ENCODE measurements at places on chromosomes 1 and 21.

GRCh38 chr1:219444474-219444873 is 168.4 kb downstream of the ZC3H11B start:
- no peak for DNase-seq

DNA sequence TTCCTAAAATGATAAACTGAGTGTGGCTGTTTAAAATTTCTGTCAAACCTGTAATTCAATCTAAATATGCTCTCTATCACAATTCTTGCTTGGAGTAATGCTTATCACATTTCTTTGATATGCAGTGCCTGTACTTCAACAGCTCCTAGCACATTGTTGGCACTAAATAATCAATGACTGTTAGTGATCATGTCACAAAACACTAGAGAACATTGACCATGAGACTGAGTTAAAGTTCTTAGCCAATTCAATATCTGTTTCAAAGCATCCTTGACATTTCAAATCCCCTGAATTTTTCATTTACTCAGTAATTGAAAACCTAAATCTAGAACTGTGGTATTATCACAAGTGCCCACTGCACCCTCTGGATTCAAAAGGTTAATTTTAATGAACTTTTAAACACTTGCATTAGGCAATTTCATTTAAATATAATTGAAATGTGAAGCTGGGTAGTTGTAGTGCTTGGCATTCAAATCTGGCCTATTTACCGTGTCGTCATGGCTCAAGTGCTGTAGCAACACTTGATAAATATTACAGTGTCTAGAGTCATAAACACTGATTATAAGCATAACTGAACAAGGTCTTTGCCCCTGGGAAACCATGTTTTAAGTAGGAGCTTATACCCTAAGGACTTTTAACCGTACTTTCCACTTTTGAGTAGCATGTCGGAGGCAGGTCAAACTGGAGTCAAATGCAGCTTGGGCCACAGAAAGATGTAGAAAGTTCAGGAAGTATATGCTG is 143.6 kb downstream of the LRRC7 start:
- no peak for DNase-seq

DNA sequence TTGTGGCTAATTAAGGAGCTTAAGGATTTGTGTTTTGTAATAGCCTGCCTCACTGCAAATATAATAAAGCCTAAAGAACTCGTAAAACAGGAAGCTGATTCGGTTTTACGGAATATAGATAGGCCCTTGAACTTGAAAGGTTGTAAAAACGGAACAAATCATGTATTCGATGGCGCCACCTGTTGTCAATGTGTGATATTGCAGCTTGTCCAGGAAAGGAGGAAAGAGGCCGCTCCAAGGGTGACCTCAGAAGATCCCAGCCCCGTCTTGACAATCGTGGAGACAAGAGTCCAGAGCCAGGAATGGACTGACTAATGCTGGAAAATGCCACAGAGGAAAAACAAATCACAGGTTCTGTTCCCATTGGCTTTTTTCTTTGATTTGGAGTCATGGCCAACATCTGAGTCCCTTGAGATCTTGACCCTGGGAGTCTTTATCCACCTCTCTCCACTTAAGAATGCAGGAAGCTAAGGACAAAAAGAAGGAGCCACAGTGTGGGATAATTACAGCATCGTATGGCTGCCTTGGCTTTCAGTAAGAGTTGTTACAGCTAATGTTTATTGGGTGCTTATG is 7.0 kb upstream of the IGSF21 start:
- DNase-seq, result no peak

- no peak for DNase-seq
Observed at GRCh38 chr1:186188736-186189135, 186.3 kb downstream of the TPR start.

- DNase-seq, result no peak
Observed at GRCh38 chr1:150609732-150610131, 19.7 kb downstream of the ENSA start.

- no peak for DNase-seq
Observed at GRCh38 chr1:62434618-62435001, 2.2 kb upstream of the USP1 start.

DNA sequence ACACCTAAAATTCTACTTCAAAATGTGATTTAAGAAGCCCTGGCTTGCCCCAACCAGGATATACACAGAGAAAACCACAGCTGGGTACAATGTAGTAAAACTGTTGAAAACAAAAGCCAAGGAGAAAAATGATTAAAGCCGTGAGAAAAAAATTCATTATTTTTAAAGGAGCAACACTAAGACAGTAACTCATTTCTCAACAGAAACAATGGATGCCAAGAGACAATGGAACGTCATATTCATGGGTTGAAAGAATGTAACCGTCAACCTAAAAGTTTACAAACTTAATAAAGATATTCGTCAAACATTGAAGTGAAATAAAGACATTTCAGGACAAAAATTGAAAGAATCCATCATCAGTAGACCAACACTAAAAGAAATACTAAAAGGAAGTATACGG is 340.9 kb downstream of the KIF26B start:
- DNase-seq, result no peak

DNA sequence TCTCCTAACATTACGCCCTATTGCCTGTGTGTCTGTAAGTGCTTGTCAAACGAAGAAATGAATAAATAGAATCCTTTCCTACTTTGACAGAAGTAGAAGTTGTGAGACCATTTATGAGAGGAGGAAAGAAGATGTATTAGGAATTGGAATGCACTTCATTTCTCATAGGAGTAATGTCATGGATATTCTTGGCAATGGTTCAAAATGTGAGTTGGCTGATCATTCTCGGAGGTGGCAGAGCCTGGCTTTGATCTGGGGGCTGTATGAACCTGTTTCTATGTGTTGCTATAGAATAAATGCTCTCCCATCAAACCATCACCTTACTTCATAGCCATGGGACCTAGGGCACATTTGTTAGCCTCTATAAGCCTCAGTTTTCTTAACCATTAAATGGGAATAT is 10.1 kb upstream of the SERBP1 start:
- DNase-seq, result no peak

GRCh38 chr1:213107613-213108012 is 56.6 kb downstream of the RPS6KC1 start:
- no peak for DNase-seq

GRCh38 chr1:217059401-217059800 is 336.2 kb upstream of the ESRRG start:
- no peak for DNase-seq

GRCh38 chr1:76075877-76076276 is 1.3 kb downstream of the ST6GALNAC3 start:
- no peak for DNase-seq

DNA sequence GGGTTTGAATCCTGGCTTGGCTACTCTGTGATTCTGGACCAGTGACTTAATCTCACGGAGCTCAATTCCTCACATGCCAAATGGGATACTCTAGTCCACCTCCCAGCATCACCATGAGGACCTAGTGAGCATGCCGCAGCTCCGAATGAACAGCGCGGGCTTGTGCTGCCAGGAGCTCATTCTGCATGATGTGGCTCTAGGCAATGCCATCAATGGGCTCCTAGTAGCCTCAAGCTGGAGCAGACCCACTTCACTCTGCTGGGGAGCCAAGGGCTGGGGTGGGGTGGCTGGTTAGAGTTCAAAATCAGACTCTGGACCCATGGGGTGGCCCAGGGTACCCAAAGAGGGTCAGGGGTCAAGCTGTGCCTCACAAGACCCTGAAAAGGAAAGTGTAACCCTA is 41.5 kb downstream of the CDK18 start:
- DNase-seq, result no peak

- no peak for DNase-seq
Observed at GRCh38 chr1:227003165-227003564, 63.1 kb downstream of the COQ8A start.

GRCh38 chr1:101022294-101022693 is 3.3 kb downstream of the DPH5 start:
- DNase-seq, result no peak

DNA sequence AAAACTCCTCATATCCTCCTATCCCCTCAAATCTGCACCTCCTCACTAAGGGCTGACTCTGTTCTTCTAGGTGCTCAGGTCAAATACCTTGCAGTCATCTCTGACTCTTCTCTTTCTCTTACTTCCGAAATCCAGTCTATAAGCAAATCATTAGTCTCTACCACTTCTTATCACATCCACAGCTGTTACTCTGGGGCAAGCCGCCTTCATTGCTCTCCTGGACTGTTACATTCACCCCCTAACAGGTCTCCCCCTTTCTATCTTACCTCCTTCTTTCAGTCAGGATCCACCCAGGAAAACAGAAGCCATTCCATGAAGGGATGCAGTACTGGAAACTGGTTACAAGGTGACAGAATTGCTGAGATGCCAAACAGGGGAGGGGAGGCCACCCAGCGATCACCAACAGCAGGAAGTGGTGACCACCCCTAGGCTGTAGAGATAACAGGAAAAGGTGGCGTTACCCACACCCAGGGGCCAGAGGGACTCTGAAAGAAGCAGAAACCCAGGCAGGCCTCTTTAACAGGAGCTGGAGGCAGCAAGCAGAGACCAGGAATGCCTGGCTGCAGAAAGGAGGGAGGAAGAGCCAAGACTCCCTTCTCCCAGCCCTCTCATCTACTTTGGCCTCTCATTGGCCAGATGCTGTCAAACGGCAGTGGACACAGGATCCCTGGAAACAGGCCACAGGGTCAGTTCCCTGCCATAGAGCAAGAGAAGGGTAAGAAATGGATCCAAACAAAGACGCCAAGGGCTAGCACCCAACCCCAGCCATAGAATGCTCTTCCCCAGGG is 55.5 kb upstream of the FOXO6 start:
- DNase-seq, result no peak

DNA sequence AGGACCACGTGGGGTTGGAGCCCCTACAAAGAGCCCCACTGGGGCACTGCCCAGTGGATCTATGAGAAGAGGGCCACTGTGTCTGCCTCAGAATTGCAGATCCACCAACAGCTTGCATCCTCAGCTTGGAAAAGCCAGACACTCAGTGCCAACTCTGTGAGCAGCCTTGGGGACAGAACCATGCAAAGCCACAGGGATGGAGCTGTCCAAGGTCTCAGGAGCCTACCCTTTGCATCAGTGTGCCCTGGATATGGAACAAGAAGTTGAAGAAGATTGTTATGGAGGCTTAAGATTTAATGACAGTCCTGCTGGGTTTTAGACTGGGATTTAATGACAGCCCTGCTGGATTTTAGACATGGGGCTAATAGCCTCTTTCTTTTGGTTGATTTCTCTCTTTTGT is 1670.9 kb downstream of the PLA2G4A start:
- no peak for DNase-seq

- DNase-seq, result no peak
Observed at GRCh38 chr1:214525535-214526019, 25.8 kb downstream of the PTPN14 start.

GRCh38 chr1:50667710-50668356 is 244.6 kb upstream of the DMRTA2 start:
- DNase-seq, result no peak

GRCh38 chr1:204285436-204286305 is 71.9 kb upstream of the GOLT1A start:
- DNase-seq, result no peak
